H1 (cell line): ENCODE measurements at places on chromosomes 3 and 15.

GRCh38 chr3:64399205-64399800 is 174.0 kb upstream of the PRICKLE2 start:
- no peaks in the 10 kb centered on the region for H3K27me3 ChIP-seq
- no peaks in the 10 kb centered on the region for H3K36me3 ChIP-seq
- H3K27ac ChIP-seq, result no peak overlapping the region
- no peak for DNase-seq
- peaks cover 2% of the 10 kb centered on the region; the same call in 1 of the 2 replicates for H3K4me1 ChIP-seq

- peak overlapping the region; percentile 87 for H3K27ac ChIP-seq
- no peaks in the 10 kb centered on the region for H3K36me3 ChIP-seq
- peak overlapping the region; percentile 66 for H3K4me3 ChIP-seq
- no peaks in the 10 kb centered on the region for H3K27me3 ChIP-seq
- peak; percentile 80 for DNase-seq
Measured at GRCh38 chr3:115512565-115513415, 110.5 kb upstream of the GAP43 start.

DNA sequence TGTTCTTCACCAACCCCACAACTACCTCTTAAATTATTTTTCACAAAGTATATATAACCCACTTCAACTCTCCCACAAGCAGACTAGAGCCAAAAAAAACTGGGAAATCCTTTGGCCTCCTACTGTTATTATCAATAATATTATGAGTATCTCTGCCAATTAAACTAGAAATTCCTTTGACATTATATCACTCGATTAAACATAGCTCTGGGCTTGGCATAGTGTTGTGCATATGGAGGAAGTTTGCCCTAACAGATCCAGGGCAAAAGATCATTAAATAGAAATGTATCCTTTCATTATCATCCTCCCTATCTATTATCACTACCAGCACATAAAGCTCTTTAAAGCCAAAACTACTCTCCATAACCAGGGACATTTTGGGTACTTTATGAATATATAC is 74.9 kb downstream of the OSBPL10 start:
- no peak overlapping the region for H3K4me3 ChIP-seq
- no peaks in the 10 kb centered on the region for H3K36me3 ChIP-seq
- no peak for DNase-seq
- peaks cover 4% of the 10 kb centered on the region; the same call in 1 of the 2 replicates for H3K4me1 ChIP-seq
- no peak overlapping the region for H3K27ac ChIP-seq
- H3K27me3 ChIP-seq, result no peaks in the 10 kb centered on the region

DNA sequence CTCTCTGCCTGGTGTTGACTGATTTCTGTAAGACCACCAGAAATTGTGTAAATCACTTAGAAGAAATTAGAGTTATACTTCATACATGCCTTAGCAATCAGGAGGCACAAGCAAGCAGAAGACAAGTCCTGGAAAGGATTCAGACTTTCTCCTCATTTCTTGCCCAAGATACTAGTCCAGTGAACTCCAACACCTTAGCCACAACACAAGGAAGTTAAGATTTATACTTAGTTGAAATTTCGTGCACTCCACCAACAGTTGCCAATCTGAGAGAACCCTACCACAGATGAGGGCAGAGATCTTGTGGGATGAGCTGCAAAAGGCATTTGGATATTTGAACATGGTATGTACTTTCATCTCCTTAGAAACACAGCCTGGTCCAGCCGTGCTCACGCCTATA is 2.3 kb downstream of the P3H2 start:
- no peaks in the 10 kb centered on the region for H3K36me3 ChIP-seq
- no peaks in the 10 kb centered on the region; the same call in 1 of the 2 replicates for H3K27me3 ChIP-seq
- H3K4me3 ChIP-seq, result no peak overlapping the region
- H3K4me1 ChIP-seq, result peaks cover 11% of the 10 kb centered on the region

GRCh38 chr15:85289677-85290365 is 90.6 kb upstream of the AKAP13 start:
- H3K36me3 ChIP-seq, result no peaks in the 10 kb centered on the region
- no peaks in the 10 kb centered on the region for H3K27me3 ChIP-seq
- no peak overlapping the region for H3K4me3 ChIP-seq
- DNase-seq, result no peak
- no peak overlapping the region for H3K27ac ChIP-seq
- H3K4me1 ChIP-seq, result no peaks in the 10 kb centered on the region

- no peaks in the 10 kb centered on the region for H3K27me3 ChIP-seq
- H3K36me3 ChIP-seq, result no peaks in the 10 kb centered on the region
- no peak for DNase-seq
Measured at GRCh38 chr3:2837239-2837638, 272.9 kb downstream of the IL5RA start.

DNA sequence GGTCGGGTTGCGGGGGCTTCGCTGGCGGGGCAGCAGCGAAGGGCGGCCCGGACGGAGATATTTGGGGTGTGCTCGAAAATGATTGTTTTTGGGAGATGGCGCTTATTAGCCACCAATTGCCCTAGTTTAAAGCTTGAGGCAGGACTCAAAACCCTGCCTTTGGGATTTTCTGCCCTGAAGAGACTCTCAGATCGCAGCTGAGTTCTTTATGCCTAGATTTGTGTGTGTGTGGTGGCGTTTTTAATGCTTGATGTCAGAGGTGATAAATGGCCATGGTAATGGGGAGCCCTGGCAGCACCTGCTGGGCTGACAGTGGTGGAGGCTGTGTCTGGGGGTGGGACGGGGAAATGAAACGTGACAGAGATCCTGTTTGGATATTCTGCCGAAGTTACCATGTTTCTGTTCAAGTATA is 604 bp downstream of the KCTD6 start:
- H3K4me1 ChIP-seq, result peaks cover 11% of the 10 kb centered on the region
- no peak for DNase-seq
- H3K36me3 ChIP-seq, result no peaks in the 10 kb centered on the region
- H3K27me3 ChIP-seq, result no peaks in the 10 kb centered on the region
- H3K27ac ChIP-seq, result peak overlapping the region; percentile 3; the same call in 1 of the 2 replicates

DNA sequence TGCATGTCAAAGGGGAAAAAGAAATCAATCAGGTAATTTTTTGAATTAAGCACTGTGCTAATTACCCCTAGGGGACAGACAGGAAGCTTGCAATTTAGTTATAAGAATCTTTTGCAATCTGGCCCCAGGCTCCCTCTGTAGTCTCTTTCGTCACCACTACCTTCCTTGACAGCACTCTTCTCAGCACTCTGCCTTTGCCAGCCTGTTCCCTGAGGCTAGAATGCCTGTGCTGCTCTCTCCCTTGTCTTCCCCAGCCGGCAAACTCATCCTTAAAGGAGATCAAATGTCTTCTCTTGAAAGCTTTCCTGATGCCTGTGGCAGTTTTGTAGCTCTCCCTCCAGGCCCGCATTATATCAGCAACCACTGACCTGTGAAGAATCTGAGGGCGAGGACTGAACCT is 32.4 kb upstream of the PRTG start:
- H3K36me3 ChIP-seq, result no peaks in the 10 kb centered on the region
- H3K27me3 ChIP-seq, result no peaks in the 10 kb centered on the region
- DNase-seq, result no peak
- no peak overlapping the region for H3K4me3 ChIP-seq
- H3K4me1 ChIP-seq, result no peaks in the 10 kb centered on the region
- H3K27ac ChIP-seq, result no peak overlapping the region

- no peak for DNase-seq
- peak overlapping the region; percentile 90 for H3K27ac ChIP-seq
- peaks cover 17% of the 10 kb centered on the region for H3K4me1 ChIP-seq
- H3K36me3 ChIP-seq, result no peaks in the 10 kb centered on the region
Measured at GRCh38 chr15:68228971-68229385, 550 bp downstream of the CLN6 start.

DNA sequence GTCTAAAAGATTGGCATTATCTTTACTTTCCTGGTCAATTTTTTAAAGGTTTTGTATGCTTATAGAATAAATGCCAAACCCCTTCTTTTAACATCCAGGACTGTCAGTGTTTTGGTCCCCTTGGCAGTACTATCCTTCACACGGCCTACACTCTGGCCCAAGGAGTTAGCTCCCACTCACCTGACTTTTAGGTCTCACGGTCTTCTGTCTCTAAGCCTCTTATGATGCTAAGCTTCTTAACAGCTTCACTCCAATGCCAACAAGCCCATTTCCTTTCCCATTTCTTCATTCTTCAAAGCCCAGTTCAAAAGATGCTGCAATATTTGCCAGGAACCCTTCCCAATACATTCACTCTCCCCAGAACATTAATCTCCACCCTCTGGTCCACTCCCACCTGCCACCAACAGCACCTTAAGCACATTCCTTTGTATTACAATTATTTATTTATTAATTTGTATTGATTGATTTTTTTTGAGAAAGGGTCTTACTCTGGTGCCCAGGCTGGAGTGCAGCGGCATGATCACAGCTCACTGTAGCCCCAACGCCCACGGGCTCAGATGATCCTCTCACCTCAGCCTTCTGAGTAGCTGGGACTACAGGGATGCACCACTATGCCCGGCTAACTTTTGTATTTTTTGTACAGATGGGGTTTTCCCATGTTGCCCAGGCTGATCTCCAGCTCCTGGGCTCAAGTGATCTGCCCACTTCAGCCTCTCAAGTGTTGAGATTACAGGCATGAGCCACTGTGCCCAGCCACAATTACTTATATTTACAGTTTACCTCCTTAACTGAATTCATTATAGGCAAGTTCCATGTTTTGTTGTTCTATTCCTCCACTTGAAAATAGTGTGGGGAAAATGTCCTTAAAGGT is 27.8 kb downstream of the IFT80 start:
- H3K4me1 ChIP-seq, result no peaks in the 10 kb centered on the region
- DNase-seq, result no peak
- H3K27ac ChIP-seq, result no peak overlapping the region
- no peaks in the 10 kb centered on the region for H3K27me3 ChIP-seq

DNA sequence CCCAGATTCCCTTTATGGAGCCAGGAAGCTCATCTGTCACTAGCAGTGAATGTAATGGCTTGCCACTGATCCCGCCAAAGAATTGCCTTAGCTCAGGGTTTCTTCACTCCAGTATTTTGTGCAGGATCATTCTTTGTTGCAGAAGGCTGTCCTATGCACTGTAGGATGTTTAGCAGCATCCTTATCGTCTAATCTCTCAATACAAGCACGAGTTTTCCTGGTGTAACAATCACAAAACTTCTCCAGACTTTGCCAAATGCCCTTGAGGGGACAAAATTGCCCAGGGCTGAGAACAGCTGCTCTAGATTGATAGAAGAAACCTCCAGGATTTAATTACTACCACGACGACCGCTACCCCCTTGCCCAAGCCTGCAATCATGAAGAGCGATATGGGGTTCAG is 6.8 kb upstream of the SHQ1 start:
- no peak overlapping the region for H3K4me3 ChIP-seq
- H3K27ac ChIP-seq, result no peak overlapping the region
- no peaks in the 10 kb centered on the region for H3K27me3 ChIP-seq

DNA sequence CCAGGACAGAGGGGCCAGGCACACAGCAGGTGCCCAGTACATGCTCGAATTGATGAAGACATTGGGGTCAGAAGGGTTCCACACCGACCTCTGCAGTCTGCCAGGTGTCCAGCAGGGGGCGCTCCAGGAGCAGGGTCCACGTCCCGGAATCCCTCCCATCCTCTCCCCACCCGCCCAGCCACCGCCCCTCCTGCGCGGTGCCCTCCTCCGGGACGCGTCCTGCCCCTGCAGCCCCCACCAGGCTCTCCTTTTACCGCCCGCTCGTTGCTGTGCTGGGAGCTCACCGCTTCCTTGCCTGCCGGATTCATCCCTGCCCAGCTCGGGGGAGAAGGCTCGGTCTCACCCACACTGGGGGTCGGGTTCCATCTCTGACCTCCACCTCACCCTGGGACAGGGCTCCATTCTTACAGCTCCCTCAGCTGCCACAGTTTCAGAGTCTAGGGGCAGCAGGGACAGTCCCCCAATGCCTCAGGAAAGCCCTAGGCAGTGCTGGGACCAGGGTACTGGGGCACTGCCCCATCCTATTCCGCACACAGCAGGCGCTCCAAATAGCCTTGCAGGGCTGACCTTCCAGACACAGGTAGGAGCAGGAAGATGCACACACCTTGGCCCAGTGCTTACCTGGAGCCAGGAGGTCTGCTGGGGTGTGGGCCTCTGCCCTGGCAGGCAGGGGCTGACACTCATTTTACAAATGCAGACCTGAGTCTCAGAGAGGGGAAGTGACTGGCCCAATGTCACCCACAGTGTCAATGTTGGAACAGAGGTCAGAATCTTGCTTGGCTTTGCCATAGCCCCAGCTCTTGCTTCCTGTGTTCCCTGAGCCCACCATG is 31.0 kb downstream of the GRIP2 start:
- no peaks in the 10 kb centered on the region for H3K27me3 ChIP-seq
- peak overlapping the region; percentile 55 for H3K4me3 ChIP-seq
- no peaks in the 10 kb centered on the region for H3K4me1 ChIP-seq
- no peak overlapping the region for H3K27ac ChIP-seq

DNA sequence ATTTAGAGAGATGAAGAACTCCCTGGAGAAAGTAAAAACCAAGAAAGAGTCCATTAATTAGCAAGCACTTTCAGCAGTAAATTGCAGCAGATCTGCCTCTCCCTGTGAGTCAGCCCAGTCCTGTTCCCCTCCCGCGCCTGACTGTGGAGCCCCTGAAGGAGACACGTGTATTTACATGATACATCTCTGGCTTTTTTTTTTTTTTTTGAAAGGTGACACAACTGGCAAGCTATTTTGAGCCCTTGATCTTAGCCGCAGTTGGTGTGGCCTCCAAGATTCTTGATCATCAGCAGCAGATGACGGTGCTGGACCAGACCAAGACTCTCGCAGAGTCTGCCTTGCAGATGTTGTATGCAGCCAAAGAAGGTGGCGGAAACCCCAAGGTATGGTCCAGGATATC is 271.8 kb upstream of the TPM1 start:
- H3K36me3 ChIP-seq, result no peaks in the 10 kb centered on the region
- no peak for DNase-seq
- H3K4me1 ChIP-seq, result no peaks in the 10 kb centered on the region
- no peak overlapping the region for H3K27ac ChIP-seq
- H3K4me3 ChIP-seq, result no peak overlapping the region

GRCh38 chr3:69998759-69999139 is 784 bp upstream of the SAMMSON start:
- H3K27me3 ChIP-seq, result no peaks in the 10 kb centered on the region
- no peaks in the 10 kb centered on the region for H3K36me3 ChIP-seq
- H3K27ac ChIP-seq, result no peak overlapping the region
- H3K4me3 ChIP-seq, result no peak overlapping the region
- DNase-seq, result no peak

DNA sequence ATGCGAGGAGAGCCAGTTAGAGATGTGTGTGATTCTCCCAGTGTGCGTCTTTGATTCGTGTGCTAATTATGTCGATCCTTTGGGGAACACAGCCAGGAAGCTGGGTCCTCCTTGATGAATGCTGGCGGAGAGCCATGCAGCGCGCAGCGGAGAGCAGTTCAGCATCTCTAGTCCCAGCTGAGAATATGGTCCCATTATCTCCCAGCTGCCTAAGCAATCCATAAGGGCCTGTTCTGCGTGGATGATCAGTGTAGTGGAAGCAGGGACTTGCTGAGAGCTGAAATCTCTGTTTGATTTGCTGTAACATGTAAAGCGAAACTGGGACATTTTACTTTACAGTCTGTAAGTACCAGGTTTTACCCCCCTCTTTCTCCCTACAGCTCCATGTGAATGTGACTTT is 412.7 kb downstream of the CNTN4 start:
- no peak overlapping the region for H3K4me3 ChIP-seq
- H3K36me3 ChIP-seq, result no peaks in the 10 kb centered on the region
- peak; percentile 47 for DNase-seq
- no peak overlapping the region for H3K27ac ChIP-seq
- peaks cover 2% of the 10 kb centered on the region for H3K4me1 ChIP-seq
